ENCODE measurements at places on chromosomes 7 and 10.

- DNase-seq, result no peak
These were observed 25.8 kb upstream of the GPR37 start for GRCh38 chr7:124791426-124791825.

DNA sequence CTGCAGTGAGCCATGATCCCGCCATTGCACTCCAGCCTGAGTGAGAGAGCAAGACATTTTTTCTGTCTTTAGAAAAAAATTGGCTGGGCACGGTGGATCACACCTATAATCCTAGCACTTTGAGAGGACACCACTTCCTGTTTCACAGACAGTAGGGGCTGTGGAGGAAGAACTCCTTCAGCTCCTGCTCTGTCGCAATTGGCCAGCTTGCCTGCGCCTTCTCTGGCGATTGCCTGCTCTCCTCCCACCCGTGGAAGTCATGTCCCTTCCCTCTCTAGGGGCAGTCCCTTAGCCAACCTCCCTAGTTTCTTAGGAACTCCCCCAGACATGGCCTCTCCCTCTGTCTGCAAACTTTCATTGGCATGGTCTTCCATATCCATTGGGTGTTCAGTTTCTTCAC lies 8.7 kb downstream of the PDSS1 start:
- no peak for DNase-seq

DNA sequence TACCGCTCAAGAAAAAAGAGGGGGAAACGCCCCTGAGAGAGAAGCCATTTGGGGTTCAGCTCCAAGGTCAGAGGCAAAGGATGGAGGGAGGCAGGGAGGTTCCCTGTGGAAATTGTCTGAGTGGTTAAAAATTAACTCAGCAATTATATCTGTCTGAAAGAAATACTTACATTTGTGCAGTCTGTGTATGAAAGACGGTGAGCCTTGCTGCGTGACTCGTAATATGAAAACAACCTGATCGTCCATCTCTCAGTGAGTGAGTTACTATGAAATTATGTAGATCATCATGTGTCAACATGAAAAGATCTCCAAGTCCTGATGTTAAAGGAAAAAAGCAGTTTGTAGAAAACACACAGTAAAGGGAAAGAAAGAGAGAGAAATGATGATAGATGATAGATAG lies 67.2 kb upstream of the FAM204A start:
- no peak for DNase-seq

GRCh38 chr7:2812114-2812487 lies 32.0 kb downstream of the GNA12 start:
- DNase-seq, result no peak

- no peak for DNase-seq
These were observed 1.0 kb upstream of the FAM20C start for GRCh38 chr7:191105-191980.

GRCh38 chr7:93442478-93443224 lies 131.9 kb downstream of the CALCR start:
- DNase-seq, result peak; percentile 32

- DNase-seq, result no peak
These were observed 7.3 kb upstream of the SLC25A13 start for GRCh38 chr7:96329241-96329640.

DNA sequence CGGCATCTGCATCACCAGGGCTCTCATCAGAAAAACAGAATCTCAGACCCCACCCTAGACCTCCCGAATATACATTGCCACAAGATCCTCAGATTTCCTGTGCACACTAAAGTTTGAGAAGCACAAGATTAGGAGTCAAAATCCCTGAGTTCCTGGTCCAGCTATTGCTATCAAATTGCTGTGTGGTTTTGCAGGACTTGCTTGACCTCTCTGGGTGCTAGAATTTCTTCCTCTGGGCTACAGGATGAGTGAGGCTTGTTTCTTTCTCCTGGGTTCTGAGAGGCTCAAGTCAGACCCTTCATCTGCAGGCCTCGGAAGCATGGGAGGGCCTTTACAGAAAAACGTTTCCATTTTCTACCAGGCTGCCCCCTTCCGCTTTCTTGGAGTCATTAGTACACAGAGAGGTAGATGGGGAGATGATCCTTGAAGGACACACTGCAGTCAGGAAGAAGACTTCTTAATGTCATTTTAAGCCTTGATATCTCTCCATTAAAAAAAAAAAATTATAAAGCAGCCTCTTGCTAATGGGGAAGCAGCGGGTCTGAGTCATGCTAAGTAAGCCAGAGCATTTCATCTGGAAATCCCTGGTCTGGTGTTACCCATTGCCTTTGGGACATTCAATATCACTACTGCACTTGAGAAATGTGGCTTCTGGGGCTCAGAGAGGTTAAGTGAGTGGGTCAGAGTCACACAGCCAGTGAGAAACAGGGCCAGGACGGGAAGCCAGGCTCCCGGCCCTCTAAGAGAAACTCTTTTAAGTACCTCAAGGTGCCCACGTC lies 173.5 kb downstream of the KCNMA1 start:
- no peak for DNase-seq

DNA sequence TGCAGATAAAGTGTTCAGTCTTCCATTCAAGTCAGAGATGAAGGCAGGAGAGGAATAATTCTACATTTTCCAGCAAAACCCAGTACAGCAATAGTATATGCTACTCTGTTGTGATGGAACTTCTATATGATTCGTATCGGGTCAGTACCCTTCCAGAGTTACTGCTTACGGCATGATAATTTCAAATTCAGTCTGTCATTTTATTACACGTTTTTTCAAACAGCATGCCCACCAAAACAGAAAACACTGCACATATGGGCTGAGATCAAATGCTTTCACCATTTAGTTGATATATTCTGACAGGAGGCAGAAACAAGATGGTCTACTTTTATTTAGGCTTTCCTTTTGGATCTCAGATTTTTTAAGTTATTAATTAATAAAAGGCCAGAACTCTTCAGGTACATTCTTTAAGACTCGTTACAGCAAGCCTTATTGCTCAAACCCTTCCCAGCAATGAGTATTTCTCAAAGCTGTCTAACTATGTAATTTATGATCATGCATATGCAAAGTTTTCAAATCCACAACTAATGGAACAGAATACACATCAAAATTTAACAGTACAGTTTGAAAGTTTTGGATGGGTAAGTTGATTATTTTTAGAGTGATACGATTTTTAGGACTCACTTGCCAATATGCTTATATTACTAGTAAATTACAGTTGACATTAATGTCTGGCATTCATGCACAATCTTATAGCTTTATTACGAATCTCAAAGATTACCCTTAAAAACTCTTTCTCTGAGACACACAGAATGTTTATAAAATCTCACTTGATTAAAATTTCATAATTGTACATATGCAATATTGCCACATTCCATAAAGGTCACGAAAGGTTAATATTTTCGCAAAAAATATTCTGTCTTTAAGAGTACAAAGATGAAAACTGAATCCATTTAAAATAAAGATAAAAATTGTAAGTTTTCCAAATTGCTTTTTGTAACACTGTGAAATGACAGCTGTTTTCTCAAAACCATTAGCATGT lies 91.0 kb downstream of the ANK3 start:
- DNase-seq, result no peak

DNA sequence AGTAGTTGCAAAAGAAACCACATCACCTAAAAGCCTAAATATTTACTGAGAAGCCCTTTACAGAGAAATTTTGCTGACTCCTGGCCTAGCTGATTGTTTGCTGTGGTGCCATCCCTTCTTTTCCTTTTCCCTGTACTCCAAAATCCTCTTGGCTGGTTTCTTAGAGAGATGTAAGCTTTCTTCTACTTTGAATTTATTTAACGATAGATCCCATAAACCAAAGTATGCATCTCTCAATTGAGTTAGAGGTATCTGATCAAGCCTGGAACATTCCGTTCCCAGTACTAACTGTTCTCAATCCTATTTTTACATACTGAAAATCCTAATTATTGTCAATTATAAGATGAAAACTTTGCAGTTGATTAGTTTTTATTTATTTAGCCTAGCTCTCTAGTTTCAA lies 6.3 kb downstream of the TMEM60 start:
- no peak for DNase-seq

DNA sequence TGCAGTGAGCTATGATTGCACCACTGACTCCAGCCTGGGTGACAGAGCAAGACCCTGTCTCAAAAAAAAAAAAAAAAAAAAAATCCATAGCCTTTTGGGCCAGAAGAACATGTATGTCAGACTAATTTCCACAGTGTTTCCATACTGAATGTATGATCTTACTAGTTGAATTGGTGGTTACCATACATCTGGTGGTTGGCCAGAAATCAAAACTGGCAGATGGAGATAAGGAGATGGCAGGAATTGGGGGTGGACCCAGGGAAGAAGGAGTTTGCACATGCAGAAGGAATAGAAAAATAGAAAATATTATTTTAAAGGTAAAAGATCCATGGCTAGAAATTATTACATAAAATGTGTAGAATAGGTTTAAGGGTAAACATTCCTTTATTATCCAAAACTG lies 3.7 kb upstream of the ATOH7 start:
- DNase-seq, result no peak

GRCh38 chr7:43648473-43649406 lies 65.8 kb downstream of the STK17A start:
- peak; percentile 63 for DNase-seq

- DNase-seq, result no peak
These were observed 70.0 kb upstream of the PRSS58 start for GRCh38 chr7:142327628-142328405.

DNA sequence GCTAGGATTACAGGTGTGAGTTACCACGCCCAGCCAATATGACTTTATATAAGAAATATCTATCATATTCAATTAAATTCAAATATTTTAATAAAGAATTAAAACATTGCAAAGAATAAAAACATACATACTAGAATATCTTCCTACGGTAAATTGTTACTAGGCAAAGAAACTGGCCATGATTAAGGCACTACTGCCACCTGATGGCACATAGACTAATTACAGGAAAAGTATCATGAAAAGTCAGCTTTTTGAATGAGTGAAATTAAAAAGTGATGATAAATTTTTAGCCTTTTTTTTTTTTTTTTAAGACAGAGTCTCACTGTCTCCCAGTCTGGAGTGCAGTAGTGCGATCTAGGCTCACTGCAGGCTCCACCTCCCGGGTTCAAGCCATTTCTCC lies 30.9 kb downstream of the MRPS33 start:
- no peak for DNase-seq

GRCh38 chr7:80583901-80584300 lies 54.5 kb upstream of the CD36 start:
- DNase-seq, result no peak

GRCh38 chr7:40041456-40041855 lies 91.4 kb downstream of the CDK13 start:
- no peak for DNase-seq

- no peak for DNase-seq
These were observed 114.2 kb downstream of the TES start for GRCh38 chr7:116324582-116324981.

GRCh38 chr7:37193775-37194135 lies 254.9 kb downstream of the ELMO1 start:
- no peak for DNase-seq

DNA sequence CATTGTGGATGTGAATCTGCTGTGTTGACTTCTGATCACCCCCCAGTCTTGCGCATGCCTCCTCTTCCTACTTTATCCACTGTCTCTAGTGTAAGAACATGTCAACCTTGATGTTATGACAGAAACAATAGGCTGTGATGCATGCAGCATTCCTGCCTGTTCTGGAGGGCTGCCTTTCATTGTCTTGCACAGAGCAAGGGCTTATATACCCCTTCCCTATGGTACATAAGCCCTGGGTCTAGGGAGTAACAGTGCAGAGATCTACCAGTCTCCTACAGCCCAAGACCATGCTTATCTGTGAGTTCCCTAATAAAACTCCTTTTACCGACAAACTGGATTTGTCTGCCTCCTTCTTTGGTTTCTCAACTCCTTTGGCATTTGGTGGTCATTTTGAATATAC lies 177.0 kb upstream of the STK17A start:
- no peak for DNase-seq

DNA sequence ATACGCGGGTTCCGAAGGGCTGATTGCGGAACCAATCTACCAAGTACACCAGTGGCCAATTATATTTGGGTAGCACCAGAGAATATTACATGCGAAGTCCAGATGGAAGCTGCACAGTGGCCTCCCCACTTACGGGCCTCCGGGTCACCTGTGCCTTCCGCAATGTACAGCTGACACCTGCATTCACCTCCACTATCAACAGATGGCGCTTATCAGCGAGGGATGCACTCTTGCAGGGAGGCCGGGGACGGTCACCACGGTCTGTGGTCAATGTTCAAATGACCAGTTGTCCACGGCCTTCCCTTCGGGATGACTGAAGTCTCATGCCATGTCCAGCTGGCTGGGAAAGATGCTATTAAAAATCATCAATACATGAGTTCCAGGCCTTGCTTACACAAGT lies 47.6 kb downstream of the SLIT1 start:
- DNase-seq, result no peak

- DNase-seq, result no peak
These were observed 624.7 kb downstream of the KCNMA1 start for GRCh38 chr10:77012812-77013500.

GRCh38 chr10:73076360-73077183 lies 20.1 kb downstream of the P4HA1 start:
- no peak for DNase-seq
